ENCODE measurements at places on chromosomes 16 and 17. TPM values are rescaled to one million over a fixed set of nuclear protein-coding genes. Genes with fewer than 3 reads are reported as not detected.

MT4 gene
- total RNA-seq, result not detected

TBC1D26 gene
- not detected for total RNA-seq

KCNH6 gene
- total RNA-seq, result not detected

FAHD1 gene
- 61.7 TPM for total RNA-seq

CCL13 gene
- total RNA-seq, result not detected

TMC8 gene
- total RNA-seq, result not detected

RHBDL3 gene
- total RNA-seq, result under 0.01 TPM

NBR1 gene
- total RNA-seq, result 79.2 TPM

CDH16 gene
- total RNA-seq, result not detected

CCDC200 gene
- 0.37 TPM for total RNA-seq

SLC13A2 gene
- not detected for total RNA-seq

TBC1D3E gene
- total RNA-seq, result not detected

IRX3 gene
- total RNA-seq, result 5.1 TPM

RAB37 gene
- 0.20 TPM for total RNA-seq

CRHR1 gene
- not detected for total RNA-seq

HOXB9 gene
- 0.37 TPM for total RNA-seq

MEOX1 gene
- total RNA-seq, result not detected

DPEP3 gene
- not detected for total RNA-seq

XYLT1 gene
- 70.6 TPM for total RNA-seq

KRT33A gene
- not detected for total RNA-seq

CD300E gene
- total RNA-seq, result not detected

TVP23A gene
- not detected for total RNA-seq

TLCD1 gene
- 4.0 TPM for total RNA-seq

CTRB1 gene
- total RNA-seq, result not detected

RNF227 gene
- total RNA-seq, result 2.2 TPM

TNRC6A gene
- 48.5 TPM for total RNA-seq

SMPD3 gene
- total RNA-seq, result not detected

TMEM106A gene
- total RNA-seq, result 4.5 TPM

Measured in subcutaneous preadipocyte (primary cell).